ENCODE measurements at places on chromosomes 4 and X.

DNA sequence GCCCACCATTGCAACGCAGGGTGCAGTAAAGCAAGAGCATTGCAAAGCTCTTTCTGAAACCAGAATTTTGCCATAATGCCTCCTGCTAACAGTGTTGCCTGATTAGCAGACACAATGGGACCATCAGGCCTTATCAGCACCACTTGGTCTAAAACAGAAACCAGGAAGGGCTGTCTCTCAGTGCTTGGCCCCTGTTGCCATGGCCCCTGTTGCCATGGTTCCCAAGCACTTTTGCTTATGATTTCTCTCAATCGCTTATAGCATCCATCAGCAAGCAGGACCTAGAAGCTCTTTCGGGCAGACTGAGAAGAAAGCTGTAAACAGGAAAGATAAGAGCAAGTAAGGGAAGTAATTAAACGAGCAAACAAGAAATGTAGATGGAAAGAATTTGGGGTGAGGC, 36.8 kb downstream of the RTL5 start:
- DNase-seq: peak; percentile 26

DNA sequence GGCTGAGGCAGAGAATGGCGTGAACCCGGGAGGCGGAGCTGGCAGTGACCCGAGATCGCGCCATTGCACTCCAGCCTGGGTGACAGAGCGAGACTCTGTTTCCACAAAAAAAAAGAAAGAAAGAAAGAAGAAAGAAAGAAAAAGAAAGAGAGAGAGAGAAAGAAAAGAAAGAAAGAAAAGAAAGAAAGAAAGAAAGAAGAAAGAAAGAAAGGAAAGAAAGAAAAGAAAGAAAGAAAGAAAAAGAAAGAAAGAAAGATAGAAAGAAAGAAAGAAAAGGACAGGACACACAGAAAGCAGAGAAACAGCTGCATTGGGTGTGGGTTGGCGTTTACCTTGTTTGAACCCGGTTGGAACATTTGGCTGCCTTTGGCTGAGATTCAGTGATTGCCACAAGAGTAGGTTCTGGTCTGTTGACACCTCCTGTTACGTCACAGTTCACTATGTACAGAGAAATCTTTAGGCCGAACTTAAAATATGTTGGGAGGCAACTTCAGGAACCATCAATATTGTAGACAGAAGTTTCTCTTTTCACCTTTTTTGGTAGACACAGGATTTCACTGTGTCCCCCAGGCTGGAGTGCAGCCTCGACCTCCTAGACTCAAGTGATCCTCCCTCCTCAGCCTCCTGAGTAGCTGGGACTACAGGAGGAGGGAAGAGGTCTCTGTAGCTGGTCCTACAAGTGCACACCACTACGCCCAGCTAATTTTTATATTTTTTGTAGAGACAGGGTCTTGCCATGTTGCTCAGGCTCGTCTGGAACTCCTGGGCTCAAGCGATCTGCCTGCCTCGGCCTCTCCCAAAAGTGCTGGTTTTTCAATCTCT, 16.3 kb upstream of the PLCXD1 start:
- no peak for DNase-seq

DNA sequence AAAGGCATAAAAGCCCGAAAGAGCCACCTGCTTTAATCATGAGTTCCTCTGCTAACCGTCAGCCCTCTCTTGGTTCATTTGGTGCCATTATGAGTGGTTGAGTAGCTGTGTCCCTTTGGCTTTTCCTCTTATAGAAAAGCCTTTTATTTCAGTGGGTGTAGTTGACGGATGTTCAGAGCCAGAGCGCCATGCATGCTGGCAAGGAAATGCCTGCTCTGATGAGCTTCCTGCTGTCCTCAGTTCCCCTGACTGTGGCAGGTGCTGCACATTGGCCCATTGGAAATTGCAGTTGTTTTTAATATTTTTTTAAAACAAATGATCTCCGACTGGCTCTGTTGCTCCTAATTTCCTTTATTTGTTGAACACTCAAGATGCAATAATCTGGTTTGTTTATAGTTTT, 77.3 kb upstream of the LIMCH1 start:
- no peak for DNase-seq

DNA sequence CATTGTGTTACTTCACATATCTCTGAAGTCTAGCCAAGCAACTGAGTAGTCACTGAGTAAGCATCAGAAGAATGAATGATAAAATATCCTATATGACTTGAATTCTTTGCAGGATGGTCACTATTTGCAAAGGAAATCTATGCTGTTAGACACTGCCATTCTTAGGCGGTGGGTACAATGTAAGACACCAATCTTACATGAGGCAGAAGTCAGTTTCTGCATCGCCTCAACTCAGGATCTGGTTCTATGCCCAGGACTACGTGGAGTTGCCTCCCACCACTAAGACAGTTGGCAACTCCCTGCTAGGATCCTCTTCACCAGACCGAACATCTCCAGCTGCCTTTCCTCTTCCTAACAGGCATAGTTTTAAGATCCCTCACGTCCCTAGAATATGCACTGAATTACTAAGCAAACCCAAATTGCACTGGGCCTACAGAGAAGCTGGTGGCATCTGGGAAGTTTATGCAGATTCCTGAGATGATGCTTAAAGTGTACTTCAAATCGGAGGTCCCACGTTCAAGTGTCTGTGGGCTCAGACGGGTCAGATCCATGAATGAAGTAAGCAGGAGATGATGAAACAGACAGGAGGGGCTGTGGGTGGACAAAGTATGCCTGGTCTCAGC, 45.6 kb downstream of the SEL1L3 start:
- no peak for DNase-seq

DNA sequence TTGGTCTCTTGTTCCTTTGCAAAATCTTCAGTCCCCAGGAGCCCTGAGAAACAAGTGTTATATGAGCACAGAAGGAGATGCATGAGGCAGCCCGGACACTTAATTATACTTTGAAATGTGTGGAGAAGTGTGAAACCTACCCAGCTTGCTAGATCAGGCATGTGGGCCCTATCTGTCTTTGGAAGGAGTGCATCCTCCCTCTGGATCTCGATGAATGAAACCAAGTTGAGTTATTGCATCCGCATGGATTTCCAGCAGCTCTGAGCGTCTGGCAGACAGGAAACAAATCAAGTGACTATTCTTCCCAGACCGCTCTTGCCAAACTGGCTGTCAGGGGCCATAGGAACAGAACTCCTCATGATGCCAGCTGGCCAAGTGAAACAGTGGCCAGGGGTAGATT, 19.6 kb upstream of the SOWAHD start:
- DNase-seq: no peak

DNA sequence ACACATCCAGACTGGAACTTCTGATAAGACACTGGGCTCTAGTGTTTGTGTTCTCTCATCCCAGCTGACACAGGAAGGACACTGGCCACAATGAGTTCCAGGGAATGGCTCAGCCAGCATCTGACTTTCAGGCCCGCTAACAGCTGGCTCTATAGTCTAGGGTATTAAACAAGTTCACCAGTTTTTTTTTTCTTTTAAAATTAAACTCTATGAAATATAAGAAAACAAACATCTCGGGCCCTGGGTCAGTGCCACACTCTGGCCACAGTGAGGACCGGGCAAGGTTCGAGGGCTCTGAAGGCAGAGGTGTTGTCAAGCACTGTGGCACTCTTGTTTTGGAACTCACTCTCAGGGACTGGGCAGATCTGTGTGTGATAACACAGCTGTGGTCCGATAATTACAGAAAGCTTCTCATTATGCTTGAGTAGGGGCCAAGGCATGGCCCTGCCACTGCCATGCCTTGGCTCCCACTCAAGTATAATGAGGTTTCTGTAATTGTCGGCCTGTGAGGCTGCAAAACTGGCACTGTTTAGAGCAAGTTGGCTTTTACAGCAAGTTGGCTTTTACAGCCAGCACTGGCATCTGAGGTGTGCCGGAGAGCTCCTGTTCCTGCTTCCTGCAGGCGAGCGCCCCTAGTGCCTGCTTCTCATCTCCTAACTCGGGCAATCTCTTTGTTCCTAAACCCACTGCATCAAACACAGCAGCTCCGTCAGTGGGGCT, 62.8 kb downstream of the PPP1R2C start:
- no peak for DNase-seq

- peak; percentile 48 for DNase-seq
Observed at GRCh38 chrX:19372170-19372546, 28.4 kb downstream of the PDHA1 start.

GRCh38 chr4:29085748-29086147, 1634.4 kb upstream of the PCDH7 start:
- no peak for DNase-seq

DNA sequence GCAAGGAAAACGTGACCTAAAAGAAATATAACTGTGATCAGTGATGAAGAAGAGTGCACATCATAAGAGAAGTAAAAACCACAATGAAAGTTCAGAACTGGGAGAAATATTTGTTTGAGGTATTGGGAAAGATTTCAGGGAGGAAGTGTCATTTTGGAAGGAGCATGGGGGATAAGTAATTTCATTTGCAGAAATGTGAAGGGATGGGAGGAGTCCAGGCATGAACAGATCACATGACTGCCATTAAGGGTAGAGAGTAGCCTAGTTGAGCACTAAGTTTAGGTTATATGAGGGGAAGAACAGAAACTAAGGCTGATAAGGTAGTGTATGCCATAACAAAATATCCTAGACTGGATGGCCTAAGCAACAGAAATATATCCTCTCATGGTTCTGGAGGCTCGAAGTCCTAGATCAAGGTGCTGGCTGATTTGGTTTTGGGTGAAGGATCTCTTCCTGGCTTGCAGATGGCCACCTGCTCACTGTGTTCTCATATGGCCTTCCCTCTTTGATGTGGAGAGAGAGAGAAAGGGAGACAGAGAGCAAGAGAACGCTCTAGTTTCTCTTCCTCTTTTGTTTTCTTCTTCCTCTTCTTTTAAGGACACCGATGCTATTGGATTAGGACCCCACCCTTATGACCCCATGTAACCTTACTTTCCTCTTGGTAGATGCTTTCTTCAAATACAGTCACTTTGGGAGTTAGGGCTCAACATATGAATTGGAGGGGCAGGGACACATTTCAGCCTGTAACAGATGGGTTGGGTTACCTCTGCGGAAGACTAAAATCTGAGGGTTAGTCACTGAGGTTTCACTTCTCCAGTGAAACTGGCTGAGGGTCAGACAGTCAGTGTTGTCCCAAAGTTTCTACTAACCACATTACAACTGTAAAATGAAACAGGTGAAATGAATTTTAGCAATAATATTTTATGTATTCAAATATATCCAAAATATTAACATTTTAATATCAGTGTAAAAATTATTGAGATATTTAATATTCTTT, 77.9 kb downstream of the EGF start:
- no peak for DNase-seq

DNA sequence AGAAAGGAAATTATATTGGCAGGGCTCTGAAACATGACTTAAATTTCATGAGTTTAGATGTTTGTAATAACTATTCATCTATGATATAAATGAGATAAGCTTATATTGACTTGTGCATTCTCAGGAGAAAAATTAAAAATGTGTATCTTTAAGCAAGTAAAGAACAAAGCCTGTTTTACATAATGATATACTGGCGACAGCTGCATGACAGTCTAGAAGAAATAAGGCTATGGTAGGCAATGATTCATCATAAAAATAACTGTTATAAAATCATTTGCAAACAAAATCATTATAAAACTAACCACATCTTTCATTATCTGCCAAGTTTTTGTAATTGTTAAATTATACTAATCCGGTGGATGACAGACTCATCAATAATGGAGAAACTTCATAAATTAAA, 188.1 kb downstream of the ADAM29 start:
- no peak for DNase-seq

DNA sequence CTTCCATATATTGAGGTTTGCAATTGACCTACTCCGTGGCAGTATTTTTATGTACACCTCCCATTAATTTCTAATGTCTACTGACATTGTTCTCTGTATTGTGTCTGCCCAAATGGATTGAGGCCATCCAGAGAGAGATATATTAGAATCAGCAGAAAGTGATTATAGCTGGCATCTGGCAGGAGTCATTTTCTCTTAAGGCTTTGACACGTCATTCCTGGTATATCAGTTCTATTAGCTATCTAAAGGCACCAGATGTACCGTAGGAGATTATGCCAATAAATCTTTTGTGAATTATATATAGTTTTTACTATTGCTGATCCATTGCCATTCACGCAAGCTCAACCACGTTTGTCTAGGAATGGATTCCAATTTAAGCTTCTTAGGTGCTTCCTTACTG, 1026.4 kb upstream of the IGFBP7 start:
- no peak for DNase-seq
